D341Med (cell line): ENCODE measurements at places on chromosomes 5 and 9.

DNA sequence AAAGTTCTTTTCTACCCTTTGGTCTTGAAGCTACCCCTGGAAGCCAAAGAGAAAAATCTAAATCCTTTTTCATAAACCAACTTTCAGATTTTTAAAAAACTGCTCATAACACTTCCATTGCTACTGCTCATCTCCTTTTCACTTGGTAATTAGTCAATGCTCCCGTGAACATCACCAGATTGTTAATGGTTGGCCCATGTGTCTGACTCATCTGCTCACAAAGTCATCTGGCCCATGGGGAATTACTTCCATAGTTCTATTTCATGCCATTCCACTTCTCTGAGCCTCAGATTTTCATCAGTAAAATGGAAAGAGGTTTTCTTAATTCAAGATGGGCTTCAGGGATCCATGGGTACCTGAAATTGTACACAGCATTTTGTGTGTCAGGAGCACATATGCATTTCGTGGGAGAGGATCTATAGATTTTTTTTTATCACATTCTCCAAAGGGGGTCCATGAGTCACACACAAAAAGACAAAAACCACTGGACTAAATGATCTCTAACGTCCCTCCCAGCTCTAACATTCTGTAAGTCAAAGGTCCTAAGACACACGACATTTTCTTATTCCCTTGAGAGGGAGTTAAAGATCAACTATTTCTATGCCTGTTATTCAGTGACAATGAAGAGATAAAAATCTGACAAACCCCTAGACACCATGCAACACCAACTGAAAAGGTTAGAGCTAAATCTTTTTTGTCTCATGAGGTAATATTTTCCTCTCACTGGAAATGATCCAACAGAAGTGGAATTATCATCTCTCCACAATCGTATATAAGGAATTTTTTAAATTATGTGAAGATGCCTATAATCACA, 75.4 kb downstream of the TEX10 start:
- DNase-seq: no peak

DNA sequence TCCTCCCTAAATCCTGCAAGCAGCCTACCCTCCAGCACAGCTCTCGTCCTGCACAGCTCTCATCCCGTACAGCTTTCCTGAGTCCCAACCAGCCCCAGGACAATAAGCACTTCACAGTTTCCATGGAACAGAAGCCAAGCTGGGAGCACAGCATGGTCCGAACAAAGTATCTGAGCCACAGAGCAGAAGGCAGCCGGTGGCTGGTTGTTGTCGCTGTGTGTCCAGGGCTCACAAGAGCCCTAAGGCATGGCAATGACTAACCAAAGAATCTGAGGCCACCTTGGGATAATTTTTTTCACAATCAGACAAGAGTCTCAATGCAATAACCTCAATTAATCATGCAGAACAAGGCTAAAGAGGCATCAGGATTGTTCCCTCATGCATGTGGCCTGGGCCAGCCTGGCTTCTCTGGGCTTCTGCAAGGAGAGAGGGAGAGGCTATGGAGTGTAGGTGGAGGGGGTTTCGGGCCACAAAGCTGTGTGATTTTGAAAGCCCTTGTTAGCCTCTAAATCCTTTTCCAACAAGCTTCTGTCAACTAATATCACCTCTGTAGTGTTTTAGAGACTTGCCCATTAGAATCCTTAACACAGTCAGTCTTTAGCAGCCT, 323.4 kb downstream of the PIK3R1 start:
- no peak for DNase-seq

DNA sequence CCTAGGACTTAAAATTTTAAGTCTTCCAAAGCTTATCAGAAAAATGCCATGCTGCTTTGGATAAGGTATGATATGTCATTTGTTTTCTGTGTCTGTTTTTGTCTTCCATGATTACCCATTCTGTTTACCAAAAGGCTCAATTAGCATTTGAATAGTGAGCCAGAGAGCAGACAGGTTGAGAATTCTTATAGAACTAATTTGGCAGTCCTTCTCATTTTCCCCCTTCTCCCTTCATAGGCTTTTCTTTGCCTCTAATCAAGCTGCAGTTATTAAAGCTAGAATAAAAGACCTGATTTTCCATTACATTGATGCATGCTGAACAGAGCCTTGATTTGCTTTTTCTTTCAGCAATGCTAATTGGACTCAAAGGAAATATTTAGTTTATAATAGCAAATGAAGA, 993.0 kb downstream of the MAT2B start:
- DNase-seq: no peak

GRCh38 chr5:1226231-1226630, 1.1 kb downstream of the SLC6A18 start:
- no peak for DNase-seq

- DNase-seq: no peak
Observed at GRCh38 chr9:14323985-14324650, 10.2 kb upstream of the NFIB start.

DNA sequence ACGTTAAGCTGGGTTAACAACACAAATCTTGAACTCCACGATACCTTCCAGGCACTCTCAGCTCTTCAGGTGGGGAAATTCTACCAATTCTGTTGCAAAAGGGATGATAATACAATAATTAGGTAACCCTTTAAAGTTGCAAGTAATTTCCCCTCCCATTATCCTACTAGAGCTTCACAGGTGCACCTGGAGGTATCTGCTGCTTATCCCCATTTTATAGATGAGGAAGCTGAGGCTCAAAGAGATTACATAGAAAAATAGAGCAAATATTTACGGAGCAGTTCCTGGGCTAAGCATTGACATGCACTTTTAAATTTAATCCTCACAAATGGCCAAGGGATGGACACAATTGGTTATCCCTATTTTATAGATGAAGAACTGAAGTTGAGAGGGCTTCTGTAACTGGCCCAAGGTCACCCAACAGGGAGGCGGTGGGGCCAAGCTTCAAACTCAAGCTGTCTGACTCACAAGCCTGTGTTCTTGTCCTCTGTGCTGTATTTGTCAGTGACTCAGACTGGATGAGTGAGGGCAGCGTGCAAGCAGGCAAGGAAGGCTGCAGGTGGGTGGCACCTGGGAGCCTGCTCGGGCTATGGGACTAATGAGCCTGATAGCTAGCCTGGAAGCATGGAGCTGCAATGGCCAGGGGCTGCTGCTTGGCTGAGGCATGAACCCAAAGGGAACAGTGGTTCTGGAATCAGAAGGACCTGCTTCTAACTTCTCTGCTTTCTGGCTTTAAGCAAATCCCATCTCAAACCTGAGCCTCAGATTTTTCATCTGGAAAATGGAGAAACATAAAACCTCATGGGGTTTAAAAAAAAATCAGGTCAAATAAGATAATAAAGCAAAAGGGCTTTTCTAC, 105.5 kb downstream of the PDE6A start:
- DNase-seq: no peak

- DNase-seq: no peak
Observed at GRCh38 chr9:124420991-124421543, 5.8 kb upstream of the PSMB7 start.

DNA sequence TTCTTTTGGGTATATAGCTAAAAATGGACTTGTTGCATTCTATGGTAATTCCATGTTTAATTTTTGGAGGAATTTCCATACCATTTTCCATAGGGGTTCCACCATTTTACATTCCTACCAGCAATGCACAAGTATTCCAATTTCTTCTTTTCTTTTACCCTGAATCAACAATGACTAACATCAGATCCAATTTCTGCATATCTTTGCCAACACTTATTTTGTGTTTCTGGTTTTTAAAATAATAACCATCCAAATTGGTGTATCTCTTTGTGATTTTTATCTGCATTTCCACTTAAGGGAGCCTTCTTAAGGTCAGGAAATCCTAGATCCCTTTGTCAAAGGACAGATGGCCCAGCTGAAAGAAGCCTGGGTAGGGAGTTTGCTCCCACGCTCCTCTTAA, 29.5 kb upstream of the SMU1 start:
- DNase-seq: no peak

DNA sequence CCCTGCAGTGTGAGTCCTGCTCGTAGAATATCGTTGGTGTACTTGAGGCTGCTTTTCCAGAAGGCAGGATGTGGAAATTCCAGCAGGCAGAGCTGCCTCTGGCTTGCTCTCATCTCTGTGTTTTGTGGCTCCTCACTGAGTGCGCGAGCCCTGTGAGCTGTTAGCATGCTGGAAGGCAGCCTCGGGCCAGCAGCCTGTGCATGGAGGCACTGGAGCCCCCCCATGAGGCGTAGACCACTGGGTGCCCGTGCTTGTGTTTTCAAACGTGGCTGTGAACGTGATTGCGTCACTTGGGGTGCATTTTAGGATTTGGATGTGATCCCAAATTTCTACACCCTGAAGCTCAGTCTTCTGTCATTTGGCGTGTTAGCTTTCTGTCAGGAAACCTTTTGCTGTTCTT, 3.2 kb downstream of the WDR5 start:
- no peak for DNase-seq

GRCh38 chr9:131598121-131598520, 52.8 kb downstream of the PRRT1B start:
- no peak for DNase-seq

GRCh38 chr9:89497978-89498851, at the start of gene SEMA4D:
TSS of gene SEMA4D (minus strand) at chr9:89498113. CDS start at chr9:89405456, 92,657 bp downstream.
- peak; percentile 92 for DNase-seq

DNA sequence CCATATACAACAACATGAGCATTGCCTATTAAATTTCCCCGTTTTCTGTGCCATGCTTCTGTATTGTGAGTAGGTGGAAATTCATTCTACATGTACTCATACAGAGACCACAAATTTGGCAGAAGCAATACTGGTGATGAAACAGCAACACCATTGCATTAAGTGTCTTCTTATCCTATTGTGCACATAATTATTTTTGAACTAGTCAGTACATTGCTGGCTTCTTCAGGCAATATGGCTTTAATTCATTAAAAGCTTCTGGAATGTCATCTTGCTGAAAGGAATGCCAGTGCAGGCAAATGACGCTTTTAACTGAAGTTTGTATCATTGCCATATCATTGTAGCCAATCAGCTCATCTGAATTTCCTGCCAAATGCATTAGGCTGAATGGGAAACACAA, 82.6 kb downstream of the KIAA1958 start:
- no peak for DNase-seq

GRCh38 chr9:124381170-124381945, 33.9 kb downstream of the PSMB7 start:
- no peak for DNase-seq

- no peak for DNase-seq
Observed at GRCh38 chr9:107112707-107113243, 170.3 kb upstream of the RAD23B start.

GRCh38 chr5:11898787-11899186, 5.5 kb downstream of the CTNND2 start:
- DNase-seq: no peak
